Brain pericyte (primary cell): ENCODE measurements at places on chromosomes 4 and X.

- no peak for DNase-seq
Observed at GRCh38 chrX:39725928-39726619, 371.7 kb downstream of the BCOR start.

GRCh38 chr4:92733231-92733630, 429.5 kb downstream of the GRID2 start:
- DNase-seq: no peak

DNA sequence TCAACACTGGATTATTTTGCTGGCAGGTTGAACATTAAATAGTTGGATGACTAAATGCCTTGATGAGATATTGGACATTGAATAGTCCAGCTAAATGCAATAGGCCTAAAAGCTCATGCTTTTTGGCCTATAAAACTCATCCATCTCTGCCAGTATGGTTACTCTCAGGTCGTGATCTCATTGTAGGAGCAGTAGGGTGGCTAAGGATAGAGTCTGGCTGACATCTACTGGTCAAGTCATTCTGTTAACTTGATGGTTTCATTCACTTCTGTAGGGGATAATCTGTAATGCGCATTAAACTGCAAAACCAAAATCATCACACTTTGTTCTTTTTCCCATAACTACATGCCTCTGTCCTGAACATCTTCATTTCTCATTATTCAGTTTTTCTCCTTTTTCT, 227.0 kb downstream of the DKK2 start:
- DNase-seq: peak; percentile 0

DNA sequence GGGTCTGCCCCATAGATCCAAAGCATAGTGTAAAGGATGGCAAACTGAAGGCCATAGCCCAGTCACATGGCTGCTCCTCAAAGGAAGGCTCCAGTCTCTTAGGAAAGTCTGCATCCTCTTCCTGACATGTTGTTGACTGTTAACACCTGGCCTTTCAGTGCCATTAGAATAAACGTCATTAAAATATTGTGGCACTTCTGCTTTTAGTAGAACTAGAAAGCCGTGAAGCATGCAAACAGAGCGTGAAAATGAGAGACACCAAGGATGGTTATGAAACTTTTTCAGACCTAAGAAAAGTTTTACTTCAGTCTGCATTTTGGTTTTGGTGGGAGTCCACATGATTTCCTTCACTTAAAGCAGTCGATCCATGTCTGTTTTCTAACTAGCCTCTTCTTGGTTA, 41.1 kb upstream of the AFF2 start:
- DNase-seq: no peak

DNA sequence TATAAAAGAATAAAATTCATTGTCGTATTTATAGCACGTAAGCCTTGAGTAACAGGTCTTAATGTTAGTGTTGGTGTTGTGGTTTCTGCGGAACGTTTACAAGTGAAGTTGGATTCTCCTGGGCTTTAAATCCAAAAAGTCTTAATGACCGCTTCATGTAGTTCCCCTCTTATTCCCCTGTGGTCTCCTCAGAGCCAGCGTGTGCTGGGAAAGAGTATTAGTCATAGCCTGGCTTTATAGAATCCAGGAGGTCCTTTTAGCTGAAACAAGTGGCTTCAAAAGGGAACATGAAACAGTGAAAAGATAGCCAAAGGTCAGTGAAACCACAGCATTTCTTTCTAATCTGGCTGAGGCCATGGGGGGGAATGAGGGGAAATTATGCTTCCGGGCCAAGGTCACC, 79.1 kb downstream of the CLCN4 start:
- DNase-seq: peak; percentile 25

- no peak for DNase-seq
Observed at GRCh38 chr4:163548481-163549243, 54.2 kb downstream of the TMA16 start.

GRCh38 chrX:9558615-9559014, 93.8 kb downstream of the TBL1X start:
- DNase-seq: no peak

DNA sequence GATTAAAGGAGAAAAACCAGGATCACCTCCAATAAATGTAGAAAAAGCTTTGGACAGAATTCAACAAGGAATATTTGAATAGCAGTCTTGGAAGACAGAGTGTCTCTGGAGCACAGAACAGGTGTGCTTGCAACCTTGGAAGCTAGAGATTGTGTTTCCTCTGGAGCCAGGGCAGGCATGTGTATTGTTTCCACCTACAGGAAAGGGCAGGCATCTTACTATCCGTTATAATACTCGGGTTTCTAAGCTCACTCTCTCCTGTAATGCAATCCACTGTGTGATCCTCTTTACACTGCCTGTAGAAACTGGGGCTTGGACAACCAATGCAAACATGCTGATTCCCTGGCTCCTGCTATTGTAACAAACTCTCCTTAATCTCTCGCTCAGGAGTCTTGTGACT, 14.4 kb downstream of the CCDC110 start:
- DNase-seq: no peak

DNA sequence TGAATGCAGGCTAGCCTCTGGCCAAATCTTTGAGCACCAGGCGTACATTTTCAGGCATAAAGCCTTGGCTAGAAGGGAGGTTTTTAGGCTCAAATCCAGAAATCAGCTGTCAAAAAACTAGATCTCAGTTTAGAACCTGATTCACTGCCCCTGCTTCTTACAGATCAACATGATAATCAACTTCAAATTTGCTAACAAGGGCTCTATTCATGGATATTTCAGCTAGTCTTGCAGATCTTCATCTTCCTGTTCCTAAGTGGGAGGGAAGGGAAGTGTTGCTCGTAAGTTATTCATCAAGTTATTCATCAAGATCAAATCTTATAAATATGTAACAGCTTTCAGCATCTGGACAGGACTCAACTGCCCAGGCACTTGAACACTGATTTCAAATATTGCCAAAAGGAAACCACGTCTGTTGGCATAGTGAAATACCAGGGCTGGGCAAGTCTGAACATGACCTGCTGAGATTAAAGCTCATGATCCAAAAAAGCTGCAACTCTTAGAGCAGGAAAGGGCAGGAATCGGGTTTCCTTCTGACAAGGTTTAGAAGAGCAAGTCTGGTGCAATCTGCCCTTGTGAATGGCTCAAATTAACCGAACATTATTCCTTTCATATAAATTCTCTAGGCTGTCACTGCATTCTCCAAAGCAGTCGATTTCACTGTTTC, 200.3 kb downstream of the PDGFC start:
- no peak for DNase-seq

GRCh38 chr4:147351083-147351787, 129.7 kb upstream of the EDNRA start:
- DNase-seq: no peak

GRCh38 chr4:52012651-52013050, 7.5 kb downstream of the LRRC66 start:
- DNase-seq: no peak

DNA sequence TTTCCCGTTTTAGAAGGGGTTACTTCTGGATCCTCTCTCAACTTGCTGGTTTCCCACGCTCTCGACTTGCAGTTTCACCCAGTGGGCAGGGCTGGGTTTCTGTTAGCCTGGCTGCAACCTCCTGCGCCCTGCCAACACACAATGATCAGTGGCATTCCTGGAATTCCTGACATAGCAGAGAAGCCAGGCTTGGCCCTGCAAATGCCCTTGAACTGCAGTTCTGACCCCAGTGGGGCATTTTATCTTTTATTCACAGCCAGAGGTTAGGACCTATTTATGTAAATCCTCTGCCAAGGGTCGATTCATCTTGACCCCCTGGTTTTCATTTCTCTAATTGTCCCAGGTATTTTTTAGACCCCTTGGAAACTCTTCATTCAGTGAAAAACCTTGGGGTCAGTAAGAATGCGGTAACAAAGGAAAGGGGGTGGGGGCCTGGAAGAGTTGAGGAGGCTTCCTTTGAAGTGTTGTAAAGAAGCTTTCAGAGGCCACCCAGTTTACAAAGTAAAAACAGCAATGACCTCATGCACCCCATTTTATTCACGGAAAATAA, 217.6 kb downstream of the ZNF674 start:
- DNase-seq: no peak

DNA sequence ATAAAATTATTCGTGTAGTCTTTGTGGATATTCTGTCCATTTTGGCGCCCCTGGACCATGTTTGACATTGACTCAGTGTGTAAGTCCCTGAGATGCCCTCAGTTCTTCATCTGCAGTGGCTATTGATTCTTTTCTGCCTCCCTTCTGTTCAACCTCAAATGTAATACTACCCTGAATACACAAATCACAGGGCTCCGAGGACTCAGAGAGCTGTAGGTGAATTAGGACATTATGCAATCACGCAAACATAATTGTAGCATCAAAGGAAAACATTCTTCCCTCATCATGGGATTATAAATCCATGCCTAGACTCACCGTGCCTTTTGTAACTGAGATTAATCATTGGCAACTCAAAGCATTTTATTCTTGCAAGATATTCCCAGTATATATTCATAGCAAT, 161.4 kb upstream of the PACRGL start:
- no peak for DNase-seq

- DNase-seq: no peak
Observed at GRCh38 chr4:84366161-84366560, 132.9 kb downstream of the NKX6-1 start.

- no peak for DNase-seq
Observed at GRCh38 chr4:40243386-40243948, 46.6 kb downstream of the RHOH start.

- no peak for DNase-seq
Observed at GRCh38 chrX:118484216-118484903, 11.3 kb upstream of the DOCK11 start.

- no peak for DNase-seq
Observed at GRCh38 chrX:18949291-18949943, 34.5 kb downstream of the PHKA2 start.

DNA sequence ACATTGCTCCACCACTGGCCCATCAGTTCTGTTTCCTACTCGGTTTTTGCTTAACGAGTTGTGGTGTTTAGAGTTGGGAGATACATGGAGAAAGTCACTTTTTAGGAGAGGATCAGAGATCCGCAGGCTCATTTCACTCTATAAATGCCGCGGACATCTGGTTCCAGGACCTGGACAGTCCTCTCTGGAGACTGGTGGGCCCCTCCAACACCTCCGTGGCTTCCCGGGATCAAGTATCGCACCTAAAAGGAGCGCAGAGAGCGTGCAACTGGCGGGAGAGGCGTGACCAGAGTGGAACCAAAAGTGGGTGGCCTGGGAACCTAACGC, 9.9 kb upstream of the CLTRN start:
- DNase-seq: no peak

- DNase-seq: no peak
Observed at GRCh38 chr4:134057356-134057755, 144.2 kb downstream of the PABPC4L start.

DNA sequence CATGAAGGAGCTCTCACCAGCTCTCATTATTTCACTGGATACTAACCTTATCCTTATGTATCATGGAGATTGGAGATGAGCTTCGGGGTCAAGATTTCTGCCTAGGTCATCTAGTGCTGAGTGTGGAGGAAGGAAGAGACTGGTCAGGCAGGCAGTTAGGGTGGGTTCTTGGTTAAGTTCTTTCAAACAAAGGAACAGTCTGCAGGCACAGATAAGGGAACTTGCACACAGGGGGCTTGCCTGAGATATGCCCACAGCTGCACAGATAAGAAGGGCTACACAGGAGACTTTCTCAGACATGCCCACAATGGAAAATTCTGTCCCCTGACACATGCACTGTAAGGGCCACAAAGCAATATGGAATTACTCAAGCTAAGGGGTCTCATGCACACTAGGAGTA, 904.1 kb downstream of the NLGN4X start:
- no peak for DNase-seq

DNA sequence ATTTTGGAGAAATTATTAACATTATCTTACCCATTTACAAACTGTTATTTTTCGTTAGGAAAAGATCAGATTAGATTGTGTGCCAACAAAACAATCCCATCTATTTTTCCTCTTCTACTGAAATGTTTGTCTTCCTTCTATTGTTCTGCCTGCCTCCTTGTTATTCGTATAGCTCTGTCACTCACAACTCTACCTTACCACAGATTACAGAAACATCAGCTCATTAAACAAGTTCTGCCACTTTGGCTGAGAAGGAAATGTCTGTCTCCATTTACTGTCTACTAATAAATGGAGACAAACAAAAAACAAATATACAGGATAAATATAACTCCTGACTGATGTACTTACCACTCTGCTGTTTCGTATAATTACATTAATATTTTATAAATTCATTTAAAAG, 211.4 kb downstream of the ENOX2 start:
- DNase-seq: no peak
